Stimulated activated CD8-positive, alpha-beta memory T cell treated with anti-CD3 and anti-CD28 coated beads, Interleukin-12 subunit alpha, Interleukin-12 subunit beta, amount 100 ng/mL, for 4 hours (primary cell): ENCODE measurements at places on chromosomes 1 and 21.
A peak's percentile ranks its signal among the peaks of the same experiment; 100 is the strongest.

- no peak for DNase-seq
Measured at GRCh38 chr1:1245817-1246576, 525 bp downstream of the C1QTNF12 start.

GRCh38 chr1:184255560-184255959 lies 131.3 kb upstream of the C1orf21 start:
- DNase-seq, result no peak

GRCh38 chr21:34342476-34342875 lies 21.3 kb upstream of the KCNE2 start:
- DNase-seq, result no peak

DNA sequence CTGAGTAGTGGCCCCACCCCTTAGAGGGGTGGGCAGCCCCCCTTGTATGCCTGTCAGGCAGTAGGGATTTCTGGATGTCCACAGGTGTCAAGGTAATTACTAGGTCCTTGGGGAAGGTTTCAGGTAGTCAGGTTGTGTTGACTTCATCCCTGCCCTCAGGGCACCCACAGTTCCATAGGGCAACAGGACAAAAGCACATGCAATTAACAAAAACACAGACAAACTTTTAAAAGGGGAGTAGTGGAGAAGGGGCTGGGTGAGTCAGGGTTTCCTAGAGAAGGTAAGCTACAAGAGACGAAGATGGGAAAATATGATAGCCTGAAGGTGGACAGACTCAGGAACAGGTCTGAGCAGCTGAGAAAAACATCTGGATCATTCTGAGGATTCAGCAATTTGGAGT lies 14.1 kb downstream of the KRTCAP2 start:
- no peak for DNase-seq

GRCh38 chr1:178935610-178936009 lies 64.7 kb upstream of the ANGPTL1 start:
- DNase-seq, result no peak

GRCh38 chr1:226645279-226645976 lies 93.7 kb downstream of the ITPKB start:
- no peak for DNase-seq

DNA sequence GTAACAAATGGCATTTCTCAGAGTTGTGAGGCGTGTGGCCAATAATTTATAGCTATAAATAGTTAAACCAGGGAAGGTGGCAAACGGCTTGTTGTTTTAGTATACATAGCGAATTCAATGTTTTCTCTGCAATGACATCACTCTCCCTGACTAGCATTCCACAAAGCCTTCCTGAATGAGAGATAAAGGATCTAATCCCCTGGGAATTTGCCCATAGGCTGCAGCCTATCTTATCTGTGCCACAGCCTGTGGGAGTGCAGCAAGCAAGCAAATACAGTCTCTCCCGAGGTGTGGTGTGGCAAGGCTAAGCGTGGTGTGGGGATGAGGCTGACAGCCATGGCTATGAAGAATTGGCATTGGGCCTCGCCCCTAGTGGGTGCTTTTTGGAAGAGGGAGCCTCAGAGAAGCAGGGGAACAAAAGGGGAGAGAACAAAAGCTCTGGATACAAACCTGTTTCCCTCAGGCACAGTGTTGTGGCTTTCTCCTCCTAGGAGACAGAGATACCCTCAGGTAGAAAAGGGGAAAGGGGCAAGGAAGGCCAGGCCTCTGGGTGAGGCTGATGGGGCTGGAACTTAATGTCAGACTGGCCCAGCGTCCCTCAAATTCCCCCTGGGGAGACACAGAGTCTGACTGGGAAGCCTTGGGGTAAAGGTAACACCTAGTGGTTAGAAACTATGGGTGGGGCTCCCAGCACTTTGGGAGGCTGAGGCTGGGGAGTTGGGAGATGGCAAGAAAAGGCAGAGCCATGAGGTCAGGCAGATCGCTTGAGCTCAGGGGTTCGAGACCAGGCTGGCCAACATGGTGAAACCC lies 8.9 kb downstream of the TAGLN2 start:
- DNase-seq, result no peak

GRCh38 chr1:226047495-226047894 lies 15.0 kb upstream of the H3-3A start:
- DNase-seq, result no peak

DNA sequence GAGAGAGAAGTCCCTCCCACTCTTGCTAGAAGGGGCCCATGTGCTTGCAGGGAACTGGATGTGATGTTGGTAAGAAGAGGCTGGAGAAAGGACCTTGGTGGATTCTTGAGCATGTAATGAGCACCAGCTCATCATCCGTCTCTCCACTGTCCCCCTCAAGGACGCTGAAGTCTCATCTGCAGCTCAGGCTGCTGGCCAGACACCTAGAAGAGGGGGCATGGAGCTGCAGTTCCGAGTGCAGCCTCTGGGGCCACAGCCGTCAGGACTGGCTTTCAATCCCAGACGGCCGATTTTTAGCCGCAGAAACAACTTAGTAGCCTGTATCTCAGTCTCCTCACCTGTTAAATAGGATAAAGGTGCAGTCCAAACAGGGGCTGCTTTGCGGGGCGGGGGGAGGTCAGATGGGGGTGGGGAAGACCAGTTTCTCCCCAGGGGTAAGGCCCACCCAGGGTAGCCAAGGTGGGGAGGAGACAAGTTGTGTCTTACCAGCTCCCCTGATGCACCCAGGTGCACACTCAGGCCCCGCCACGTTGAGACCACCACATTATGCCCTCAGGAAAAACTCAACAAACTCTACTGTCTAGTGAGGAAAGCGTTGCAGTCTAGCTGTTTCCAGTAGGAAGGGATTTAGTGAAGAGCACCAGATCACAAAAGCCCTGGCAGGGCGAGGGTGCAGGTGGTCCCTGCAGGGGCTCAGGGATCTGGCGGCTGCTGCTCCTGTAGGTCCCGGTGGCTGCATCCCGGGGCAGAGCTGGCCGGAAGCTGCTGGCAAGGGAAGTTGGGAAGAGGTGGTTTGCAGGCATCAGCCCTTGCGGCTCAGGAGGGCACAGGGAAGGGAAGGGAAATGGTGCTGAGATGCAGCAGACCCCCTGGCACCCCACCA lies 29.5 kb downstream of the LDLRAP1 start:
- peak; percentile 15 for DNase-seq

DNA sequence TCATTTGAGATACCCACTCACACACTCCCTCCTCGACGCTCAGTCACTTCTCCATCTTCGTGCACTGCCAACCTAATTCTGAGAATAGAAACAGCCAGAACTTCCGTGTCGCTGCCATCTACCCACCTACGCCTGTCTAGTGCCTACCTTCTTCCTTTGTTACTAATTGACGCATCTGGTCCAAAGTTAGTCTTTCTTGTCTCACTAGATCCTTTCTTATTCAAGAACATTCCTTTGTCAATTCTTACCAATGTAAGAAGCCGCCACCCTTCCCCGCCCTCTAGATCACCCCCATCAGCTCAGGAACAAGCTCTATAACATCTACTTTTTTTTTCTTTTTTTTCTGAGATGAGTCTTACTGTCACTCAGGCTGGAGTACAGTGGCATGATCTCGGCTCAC lies 3.7 kb downstream of the PADI6 start:
- DNase-seq, result no peak

DNA sequence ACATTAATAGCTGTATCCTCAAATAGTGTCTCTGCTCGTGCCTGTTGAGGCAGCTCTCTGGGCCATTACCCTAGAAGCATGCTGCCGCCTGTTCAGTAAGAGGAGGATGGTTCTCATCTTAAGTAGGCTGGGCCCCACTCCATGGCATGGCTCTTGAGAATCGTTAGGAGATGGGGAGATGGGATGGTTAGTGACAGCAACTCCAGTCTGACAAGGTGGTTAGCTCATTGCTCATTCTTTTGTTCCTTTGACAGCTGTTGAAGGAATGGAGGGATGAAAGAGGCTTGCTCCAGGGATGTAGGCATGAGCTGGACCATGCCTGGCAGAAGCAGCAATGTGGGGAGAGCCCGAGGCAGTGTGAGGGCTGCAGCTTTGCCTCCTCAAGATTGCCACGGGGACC lies 68.2 kb downstream of the MAP10 start:
- DNase-seq, result no peak

- DNase-seq, result no peak
Measured at GRCh38 chr1:37134599-37134998, 100.3 kb upstream of the GRIK3 start.

DNA sequence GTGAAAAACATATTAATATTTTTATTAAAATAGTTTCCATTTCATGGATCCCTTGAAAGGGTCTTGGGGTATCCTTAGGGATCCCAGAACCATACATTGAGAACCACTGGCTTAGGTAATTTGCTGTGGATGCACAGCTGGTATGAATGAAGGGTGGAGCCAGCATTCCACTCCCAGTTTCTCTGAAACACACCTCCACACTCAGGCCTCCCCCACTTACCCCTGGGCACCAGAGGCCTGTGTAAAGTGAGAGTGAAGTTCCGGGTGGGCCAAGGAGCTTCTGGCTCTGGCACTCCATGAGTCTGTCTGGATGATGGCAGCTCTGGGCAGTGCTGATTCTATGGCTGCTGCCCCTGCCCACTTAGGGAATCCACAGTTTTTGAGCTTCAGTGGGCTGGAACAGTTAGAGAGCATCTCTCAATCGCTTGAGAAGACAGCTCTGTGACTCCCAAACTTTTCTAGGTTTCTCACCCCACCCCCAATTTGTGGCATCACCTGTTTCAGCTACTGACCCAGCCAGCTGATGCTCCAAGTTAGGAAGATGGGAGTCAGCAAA lies 57.8 kb upstream of the CD1D start:
- no peak for DNase-seq

- no peak for DNase-seq
Measured at GRCh38 chr1:228514421-228514820, 27.2 kb downstream of the RNF187 start.
